ENCODE measurements at places on chromosomes 7 and 10. TPM values are rescaled to one million over a fixed set of nuclear protein-coding genes. Genes with fewer than 3 reads are reported as not detected.

COL13A1 gene
- 3.7 TPM for polyA plus RNA-seq

DNA sequence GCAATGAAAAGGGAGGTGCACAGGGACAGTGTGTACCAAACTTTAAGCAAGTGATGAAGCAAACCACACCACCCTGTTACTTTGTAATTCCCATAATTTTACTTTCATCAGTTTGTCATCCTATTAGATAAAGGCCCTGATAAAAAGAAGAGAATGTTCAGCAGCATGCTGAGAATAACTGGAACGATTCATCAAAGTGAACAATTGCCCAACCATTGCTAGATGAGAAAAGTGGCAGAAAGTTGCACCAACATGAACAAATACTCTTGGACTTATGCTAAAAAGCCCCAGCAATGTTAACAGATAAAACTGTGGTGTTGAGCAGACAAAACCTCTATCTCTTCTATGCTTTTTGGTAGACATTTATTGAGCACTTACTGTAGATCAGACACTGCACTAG is 75.5 kb upstream of the PCGF5 start:
- no peak for DNase-seq

GRCh38 chr7:1007901-1008300 is 24.9 kb downstream of the CYP2W1 start:
- no peak for DNase-seq

GRCh38 chr10:53052521-53053164 is 280.1 kb upstream of the MBL2 start:
- no peak for DNase-seq

- no peak for DNase-seq
Measured at GRCh38 chr7:38550836-38551235, 80.3 kb downstream of the AMPH start.

GRCh38 chr7:128842674-128843641 is 12.8 kb downstream of the FLNC start:
- DNase-seq: no peak

GRCh38 chr7:104980841-104981671 is 32.9 kb upstream of the KMT2E start:
- no peak for DNase-seq

- DNase-seq: no peak
Measured at GRCh38 chr10:61904733-61905725, 3.5 kb downstream of the ARID5B start.

GRCh38 chr10:69352569-69353264 is 64.0 kb downstream of the TACR2 start:
- DNase-seq: no peak

- DNase-seq: no peak
Measured at GRCh38 chr7:35356495-35356894, 102.6 kb upstream of the TBX20 start.

- no peak for DNase-seq
Measured at GRCh38 chr7:83159731-83160130, 3.0 kb downstream of the PCLO start.
